ENCODE measurements at places on chromosomes 1 and 21.

DNA sequence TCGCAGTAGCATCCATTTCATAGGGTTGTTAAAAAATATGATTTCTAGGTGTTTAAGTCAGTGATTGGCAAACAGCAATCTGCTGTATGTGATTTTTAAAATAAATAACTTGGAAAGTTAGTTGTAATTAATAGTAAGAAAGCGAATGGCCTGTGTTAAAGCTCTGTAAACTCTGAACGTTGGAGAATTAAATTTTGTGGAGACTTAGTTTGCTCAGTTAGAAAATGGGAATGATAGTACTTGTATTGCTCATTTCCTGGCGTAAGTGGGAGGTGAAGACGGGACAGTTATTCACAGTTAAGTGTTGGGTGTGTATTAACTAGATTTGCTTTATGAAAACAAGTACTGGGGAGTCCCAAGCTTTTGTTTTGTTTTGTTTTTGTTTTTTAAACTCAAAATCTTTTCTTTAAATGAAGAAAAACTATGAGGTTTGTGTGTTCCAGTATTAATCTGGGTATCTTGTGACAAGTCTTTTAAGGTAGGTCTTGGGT is 995 bp downstream of the CACYBP start:
- no peak for DNase-seq

- peak; percentile 67 for DNase-seq
Observed at GRCh38 chr1:58652651-58653184, 47.1 kb downstream of the MYSM1 start.

GRCh38 chr1:177933881-177934280 is 36.0 kb downstream of the SEC16B start:
- DNase-seq = no peak

DNA sequence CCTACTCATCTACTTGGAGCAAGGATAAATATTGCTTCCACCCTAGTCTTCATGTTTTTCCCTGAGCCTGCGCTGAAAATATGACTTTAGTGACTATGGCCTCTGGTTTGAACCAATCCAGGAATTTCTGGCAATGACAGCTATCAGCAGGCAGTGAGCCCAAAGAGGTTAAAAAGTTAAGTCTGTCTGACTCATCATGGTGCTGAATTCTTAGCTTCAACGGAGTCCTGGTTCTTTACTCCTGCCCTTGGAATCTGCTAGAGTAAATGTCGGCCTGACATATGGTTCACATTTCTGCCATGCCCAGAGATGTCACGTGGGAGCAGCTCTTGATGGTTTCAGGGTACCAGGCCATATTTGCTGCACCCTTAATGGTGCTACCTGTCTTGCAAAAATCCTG is 351.6 kb upstream of the PLXNA2 start:
- DNase-seq = no peak

Measured in D341Med (cell line).